Hematopoietic multipotent progenitor cell (in vitro differentiated cells): ENCODE measurements at places on chromosomes 12 and 14. TPM values are rescaled to one million over a fixed set of nuclear protein-coding genes. Genes with fewer than 3 reads are reported as not detected.

ALG10B gene
- 6.2 TPM for total RNA-seq

OTUB2 gene
- total RNA-seq = 0.54 TPM

GPR137C gene
- total RNA-seq = 0.27 TPM

LTB4R gene
- 13.5 TPM for total RNA-seq

SIRT4 gene
- total RNA-seq = 1.1 TPM

CD69 gene
- total RNA-seq = 545 TPM

DPPA3 gene
- not detected for total RNA-seq

ASCL1 gene
- not detected for total RNA-seq

SLC22A17 gene
- 23.4 TPM for total RNA-seq

NTN4 gene
- under 0.01 TPM for total RNA-seq

LMNTD1 gene
- total RNA-seq = not detected

C12orf60 gene
- 0.27 TPM for total RNA-seq

KSR2 gene
- under 0.01 TPM for total RNA-seq

PIK3C2G gene
- total RNA-seq = not detected

ZC2HC1C gene
- 0.54 TPM for total RNA-seq

PLD4 gene
- total RNA-seq = 25.6 TPM

LTB4R2 gene
- total RNA-seq = 15.1 TPM

MORN3 gene
- 0.54 TPM for total RNA-seq

CDCA3 gene
- total RNA-seq = 3.5 TPM

CCDC197 gene
- not detected for total RNA-seq

KLRG1 gene
- total RNA-seq = 27.7 TPM

TAS2R9 gene
- total RNA-seq = under 0.01 TPM

PMEL gene
- total RNA-seq = 1.3 TPM

LRRC43 gene
- 1.1 TPM for total RNA-seq

LACRT gene
- total RNA-seq = not detected

WNT1 gene
- total RNA-seq = not detected

CD4 gene
- total RNA-seq = 3.8 TPM

TAMALIN gene
- 26.7 TPM for total RNA-seq

TMEM179 gene
- total RNA-seq = not detected

GLIPR1L1 gene
- not detected for total RNA-seq

PGAM5 gene
- total RNA-seq = 61.7 TPM

SLC38A1 gene
- 46.6 TPM for total RNA-seq

CD163L1 gene
- total RNA-seq = under 0.01 TPM

GPX2 gene
- total RNA-seq = 0.27 TPM

TSPAN19 gene
- not detected for total RNA-seq

SIX6 gene
- not detected for total RNA-seq

GPN3 gene
- total RNA-seq = 11.3 TPM
